ENCODE measurements at places on chromosomes 12 and 14.

DNA sequence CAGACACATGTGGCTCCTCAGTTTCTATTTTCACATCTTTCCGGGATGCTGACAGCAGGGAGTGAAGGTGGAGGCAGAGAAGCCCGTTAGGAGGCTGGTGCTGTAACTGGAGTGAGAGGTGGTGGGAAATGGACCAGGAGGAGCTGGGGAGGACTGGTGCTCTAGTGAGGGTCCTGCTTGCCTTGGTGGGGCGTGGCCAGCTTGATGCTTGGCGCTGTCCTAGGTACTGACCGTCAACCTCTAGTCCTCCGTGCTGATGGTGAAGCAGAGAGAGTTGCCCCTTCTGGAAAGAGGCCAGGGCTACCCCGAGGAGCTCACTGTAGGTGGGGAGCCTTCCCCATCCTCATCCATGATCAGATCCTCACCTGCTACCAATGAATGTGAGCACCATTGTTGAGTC is 1.4 kb downstream of the TRMT61A start:
- DNase-seq, result no peak

DNA sequence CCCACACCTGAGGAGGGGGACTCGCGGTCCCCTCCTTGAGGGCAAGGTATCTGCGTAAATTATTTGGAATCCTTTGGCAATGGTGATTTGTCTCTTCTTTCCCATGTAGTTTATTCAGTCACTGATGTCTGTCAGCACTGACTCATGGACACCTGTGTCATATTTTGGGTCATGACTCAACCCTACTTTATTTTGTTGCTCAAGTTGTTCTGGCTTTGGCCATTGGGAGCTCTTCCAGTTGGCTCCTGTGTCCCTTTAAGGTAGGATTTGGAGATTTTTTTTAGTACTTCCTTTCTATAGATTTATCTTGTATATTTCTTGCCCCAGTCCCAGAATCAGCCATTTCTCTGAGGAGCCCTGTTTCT is 47.4 kb upstream of the C14orf180 start:
- DNase-seq, result no peak

GRCh38 chr12:25958428-25959070 is at the start of gene RASSF8:
RASSF8 (plus strand) TSS chr12:25958682; CDS start chr12:26055344, 96,662 bp downstream.
- DNase-seq, result peak; percentile 57

DNA sequence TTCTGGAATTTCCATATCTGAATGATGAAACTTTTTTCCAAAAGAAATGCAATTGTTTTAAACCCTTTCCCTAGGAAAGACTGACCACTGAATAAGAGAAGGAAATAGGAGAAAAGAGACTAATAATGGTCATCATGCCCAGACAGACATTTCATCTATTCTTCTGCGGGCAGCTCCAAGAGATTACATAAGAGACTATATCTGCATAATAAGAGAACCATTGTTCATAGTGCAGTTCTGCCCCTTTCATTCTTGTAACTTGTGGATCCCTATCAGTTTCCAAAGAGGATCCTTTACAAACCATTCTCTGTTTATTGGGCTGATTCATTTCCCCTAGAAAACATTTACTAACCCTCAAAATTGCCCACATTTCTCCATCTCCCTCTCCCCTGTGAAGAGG is 197.8 kb downstream of the FSCB start:
- no peak for DNase-seq

GRCh38 chr12:108670066-108670631 is 36.5 kb upstream of the SELPLG start:
- DNase-seq, result no peak

- no peak for DNase-seq
Measured at GRCh38 chr12:92059960-92060359, 85.7 kb downstream of the BTG1 start.

DNA sequence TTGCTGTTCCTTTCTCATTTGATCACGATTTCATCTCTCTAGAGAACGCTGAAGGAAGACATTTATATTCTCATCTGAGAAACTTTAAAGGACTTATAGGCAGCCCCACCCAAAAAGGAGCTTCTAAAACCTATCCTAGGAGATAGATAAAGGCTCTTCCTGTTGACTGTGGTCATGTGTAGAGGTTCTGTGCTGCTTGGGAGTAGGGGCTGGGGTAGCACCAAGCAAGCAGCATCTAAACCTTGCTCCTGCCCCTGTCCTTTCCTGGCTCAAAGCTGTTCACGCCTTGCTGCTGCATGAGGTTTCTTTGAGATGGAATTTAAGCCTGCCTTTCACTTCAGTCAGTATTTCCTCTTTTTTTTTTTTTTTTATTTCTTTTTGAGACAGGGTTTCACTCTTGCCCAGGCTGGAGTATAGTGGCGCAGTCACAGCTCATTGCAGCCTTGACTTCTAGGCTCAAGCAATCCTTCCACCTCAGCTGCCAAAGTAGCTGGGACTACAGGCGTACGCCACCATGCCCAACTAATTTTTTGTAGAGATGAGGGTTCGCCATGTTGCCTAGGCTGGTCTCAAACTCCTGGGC is 41.4 kb downstream of the RAB35 start:
- no peak for DNase-seq

- no peak for DNase-seq
Measured at GRCh38 chr12:114882083-114882482, 198.1 kb upstream of the TBX3 start.

DNA sequence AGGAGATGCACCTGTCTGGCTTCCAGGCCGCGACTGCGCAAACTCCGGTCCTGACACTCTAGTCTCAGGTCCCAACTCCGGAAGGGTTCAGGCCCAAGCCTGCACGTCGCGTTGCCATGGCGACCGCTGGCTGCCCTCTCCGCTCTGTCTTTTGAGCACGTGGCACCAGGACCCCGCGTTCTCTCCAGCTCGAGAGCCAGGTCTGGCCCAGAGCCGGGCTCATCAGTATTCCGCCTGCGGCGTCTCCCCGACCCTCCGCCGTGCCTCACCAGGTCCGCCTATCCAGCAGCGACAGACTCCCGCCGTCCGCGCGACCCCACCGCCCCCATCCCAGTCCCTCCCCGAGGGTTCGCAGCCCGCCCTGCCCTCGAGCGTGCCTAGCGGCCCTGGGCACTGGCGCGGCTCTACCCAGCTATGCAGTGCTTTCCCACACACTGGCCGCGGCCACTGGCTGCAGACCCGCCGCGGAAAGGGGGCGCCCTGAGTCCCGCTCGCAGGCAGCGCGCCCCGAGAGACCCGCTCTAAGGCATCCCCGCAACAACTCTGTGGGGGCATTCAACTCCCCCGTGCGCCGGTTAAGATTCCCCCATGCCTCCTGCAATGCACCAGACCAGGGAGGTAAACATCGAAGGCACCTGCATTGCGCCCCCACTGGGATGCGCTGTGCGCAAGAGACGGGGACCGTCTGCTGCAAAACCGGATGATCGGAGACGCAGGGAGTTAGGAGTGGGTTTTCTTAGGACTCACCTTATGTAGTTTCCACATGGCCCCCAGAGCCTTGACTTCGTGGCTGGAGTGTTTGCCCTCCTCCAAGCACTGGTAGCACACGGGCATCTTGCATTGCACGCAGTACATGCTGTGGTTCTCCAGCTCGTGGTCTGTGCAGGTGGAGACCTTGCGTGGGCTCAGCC is 1.3 kb downstream of the TRIM9 start:
- peak; percentile 70 for DNase-seq

DNA sequence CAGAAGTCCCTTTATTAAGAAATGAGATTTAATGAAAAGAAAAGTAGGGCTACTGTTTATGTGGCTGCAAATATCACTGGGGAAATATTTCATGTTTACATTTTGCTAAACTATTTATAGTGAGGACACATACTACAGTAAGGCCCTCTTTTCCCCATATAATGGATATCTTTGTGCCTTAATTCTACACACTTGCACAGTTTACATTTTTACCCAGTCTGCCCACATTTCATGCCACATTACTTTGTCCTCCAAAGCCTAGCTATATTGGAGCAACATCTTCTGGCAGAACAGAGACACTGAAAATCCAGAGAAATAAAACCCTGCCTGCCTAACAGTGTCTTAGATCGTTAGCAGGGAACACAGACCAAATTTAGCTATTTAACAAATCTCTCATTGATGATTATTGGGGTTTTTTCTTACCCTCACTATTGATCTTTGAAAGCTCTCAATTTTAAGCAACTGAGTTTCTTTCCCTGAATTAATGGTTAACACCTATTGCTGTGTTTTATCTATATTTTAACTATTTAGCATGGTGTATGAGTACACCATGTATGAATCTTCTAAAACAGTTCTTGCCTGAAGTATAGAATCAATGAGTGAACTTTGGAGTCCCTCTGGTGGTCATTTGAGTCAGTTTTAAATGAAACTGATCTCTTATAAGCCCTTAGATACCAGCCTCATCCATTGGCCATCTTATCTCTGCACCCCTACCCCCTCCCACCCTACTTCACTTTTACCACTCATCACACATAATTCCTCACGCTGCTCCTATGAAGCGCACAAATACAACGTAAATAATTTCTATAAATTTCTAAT is 170.2 kb downstream of the BCAT1 start:
- peak; percentile 26 for DNase-seq

GRCh38 chr12:39395866-39396265 is 47.1 kb downstream of the KIF21A start:
- DNase-seq, result no peak

- peak; percentile 58 for DNase-seq
Measured at GRCh38 chr12:30985814-30986452, 59.4 kb downstream of the TSPAN11 start.

DNA sequence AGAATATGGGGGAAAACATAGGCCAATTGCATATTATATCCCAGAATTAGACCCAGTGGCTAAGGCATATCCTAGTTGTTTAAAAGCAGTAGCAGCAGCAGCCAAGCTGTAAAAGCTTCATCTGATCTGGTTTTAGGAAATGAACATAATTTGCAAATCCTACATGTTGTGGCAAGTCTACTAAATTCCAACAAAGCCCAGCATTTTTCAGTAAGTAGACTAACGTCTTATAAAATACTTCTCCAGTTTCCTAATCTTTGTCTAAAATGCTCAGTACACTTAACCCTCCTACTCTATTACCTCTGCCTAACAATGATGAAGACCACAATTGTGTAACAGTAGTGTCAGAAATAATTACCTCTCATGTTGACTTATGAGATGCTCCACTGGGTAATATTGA is 70.9 kb upstream of the RERGL start:
- no peak for DNase-seq

- DNase-seq, result peak; percentile 86
Measured at GRCh38 chr14:103078420-103078749, 5.6 kb upstream of the LBHD2 start.

GRCh38 chr14:24430682-24431568 is 1.2 kb downstream of the KHNYN start:
- peak; percentile 82 for DNase-seq

DNA sequence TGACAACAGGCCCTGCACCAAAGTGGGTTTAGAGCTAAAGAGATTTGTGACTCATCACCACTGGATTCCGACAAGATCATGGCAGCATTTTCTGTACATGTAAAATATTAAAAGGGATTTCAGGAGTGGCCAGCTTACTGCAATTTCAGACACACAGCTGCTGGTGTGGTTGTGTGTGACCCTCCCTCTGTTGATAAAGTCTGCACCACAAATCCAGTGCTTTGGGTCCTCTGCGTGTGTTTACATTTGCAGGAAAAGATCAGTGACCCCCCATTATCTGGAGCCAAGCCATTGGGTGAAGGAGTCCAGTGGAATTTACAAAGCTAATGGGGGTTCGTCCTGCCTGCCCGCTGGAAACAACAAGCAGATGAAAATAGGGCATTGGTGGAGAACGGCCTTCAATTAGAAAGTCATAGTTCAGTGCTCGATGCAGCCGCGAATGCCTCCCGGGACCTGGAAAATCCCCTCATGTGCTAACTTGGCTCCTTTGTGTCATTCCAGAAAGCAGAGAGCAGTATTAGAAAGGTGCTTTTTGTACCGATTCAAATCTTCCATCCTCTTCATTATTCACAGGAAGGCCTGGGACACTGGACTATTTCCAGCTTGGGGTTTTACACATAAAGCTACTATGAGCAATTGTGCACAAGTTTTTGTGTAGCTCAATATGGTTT is 188.5 kb upstream of the TMEM132C start:
- no peak for DNase-seq

DNA sequence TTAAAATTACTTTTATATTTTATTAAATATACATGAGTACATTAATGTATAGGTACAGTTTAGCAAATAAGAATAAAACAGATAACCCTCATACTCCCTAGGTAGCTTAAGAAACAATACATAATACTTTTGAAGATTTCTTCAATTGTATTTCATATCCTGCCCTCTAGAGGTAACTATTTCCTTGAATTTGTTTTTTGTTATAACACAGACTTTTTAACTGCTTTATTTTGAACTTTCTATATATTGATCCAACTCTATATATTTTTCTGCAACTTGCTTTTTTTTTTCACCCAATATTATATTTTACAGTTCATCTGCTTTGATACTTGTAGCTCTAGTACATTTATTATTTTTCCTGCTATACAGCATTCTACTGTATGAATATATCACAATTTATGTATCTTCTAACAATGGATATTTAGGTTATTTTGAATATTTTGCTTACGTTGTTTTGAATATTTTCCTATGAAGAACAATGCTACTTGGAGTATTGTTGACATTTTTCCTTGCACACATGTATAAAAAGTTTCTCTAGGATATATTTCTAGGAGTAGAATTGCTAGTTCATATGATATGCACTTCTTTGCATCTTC is 72.8 kb upstream of the ABCD2 start:
- no peak for DNase-seq

DNA sequence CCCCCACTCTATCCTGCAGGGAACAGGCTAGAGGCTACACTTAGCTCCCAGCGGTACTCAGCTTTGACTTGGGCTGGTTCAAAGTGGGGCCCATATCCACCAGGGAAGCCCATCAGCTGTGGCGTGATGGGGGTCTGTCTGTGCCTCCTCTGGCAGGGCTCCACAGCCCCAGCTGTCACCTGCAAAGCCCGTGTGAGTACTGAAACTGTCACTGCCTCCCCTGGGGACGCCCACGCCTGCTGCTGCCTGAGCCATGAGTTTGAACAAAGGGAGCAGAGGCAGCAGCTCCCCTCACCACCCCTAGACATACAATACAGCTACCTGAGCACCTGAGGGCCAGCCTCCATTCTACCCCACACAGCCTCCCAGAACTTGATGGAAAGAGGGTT is 5.0 kb downstream of the REM2 start:
- DNase-seq, result peak; percentile 72

- DNase-seq, result no peak
Measured at GRCh38 chr14:50943261-50943942, 881 bp downstream of the PYGL start.

GRCh38 chr14:68898248-68899032 is 80.7 kb downstream of the ACTN1 start:
- no peak for DNase-seq

Measured in germinal center (tissue), 1 donor.